ENCODE measurements at places on chromosomes 11 and 22.

DNA sequence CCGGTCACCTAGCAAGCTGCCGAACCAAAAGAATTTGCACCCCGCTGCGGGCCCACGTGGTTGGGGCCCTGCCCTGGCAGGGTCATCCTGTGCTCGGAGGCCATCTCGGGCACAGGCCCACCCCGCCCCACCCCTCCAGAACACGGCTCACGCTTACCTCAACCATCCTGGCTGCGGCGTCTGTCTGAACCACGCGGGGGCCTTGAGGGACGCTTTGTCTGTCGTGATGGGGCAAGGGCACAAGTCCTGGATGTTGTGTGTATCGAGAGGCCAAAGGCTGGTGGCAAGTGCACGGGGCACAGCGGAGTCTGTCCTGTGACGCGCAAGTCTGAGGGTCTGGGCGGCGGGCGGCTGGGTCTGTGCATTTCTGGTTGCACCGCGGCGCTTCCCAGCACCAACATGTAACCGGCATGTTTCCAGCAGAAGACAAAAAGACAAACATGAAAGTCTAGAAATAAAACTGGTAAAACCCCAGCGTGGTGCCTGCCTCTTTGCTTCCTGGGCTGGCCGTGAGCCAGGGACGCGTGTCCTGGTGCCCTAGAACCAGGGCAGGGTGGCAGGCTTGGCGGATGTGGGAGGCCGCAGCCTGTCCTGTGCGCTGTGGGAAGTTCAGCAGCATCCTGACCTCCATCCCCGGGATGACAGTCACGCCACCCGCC, 13.2 kb downstream of the CCND1 start:
- no peak for DNase-seq

GRCh38 chr22:36619797-36620399, 83.7 kb downstream of the CACNG2 start:
- DNase-seq, result no peak

DNA sequence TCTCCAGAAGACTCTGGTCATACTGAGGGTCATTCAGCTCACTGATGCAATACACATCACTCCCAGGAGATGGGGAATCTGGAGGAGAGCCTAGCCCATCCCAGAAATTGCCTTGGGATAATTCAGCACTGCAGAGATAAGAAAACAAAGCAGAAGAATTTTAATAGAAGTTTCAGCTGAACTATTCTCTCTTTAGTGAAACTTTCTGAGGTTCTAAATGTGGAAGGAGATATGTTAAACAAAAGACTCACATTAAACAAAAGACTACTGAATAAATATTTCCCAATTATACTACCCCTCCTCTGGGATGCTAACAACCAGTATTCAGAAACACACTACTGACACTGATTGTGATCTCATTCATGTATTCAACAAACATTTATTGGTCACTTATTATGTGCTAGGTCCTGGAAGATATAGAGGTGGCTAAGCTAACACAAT, 47.8 kb downstream of the C2CD3 start:
- DNase-seq, result no peak

DNA sequence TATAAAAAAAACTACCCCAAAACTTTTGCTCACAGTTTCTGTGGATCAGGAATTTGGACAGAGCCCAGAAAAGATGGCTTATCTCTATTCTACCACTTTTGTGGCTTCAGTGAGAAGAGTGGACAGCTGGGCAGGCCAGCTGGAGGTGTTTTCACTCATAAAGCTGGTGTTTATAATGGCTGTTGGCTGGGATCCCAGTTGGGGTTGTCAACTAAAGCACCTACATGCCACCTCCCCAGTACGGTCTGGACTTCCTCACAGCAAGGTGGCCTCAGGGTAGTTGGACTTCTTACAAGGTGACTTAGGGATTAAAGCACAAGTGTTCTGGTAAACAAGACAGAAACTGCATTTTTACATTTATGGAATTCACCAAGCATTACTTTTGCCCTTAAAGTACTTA, 171.0 kb downstream of the NELL1 start:
- DNase-seq, result no peak

GRCh38 chr11:46918083-46918787, at the start of gene LRP4:
TSS of gene LRP4 (minus strand) at chr11:46918550. CDS start at chr11:46918379, 171 bp downstream.
- no peak for DNase-seq

DNA sequence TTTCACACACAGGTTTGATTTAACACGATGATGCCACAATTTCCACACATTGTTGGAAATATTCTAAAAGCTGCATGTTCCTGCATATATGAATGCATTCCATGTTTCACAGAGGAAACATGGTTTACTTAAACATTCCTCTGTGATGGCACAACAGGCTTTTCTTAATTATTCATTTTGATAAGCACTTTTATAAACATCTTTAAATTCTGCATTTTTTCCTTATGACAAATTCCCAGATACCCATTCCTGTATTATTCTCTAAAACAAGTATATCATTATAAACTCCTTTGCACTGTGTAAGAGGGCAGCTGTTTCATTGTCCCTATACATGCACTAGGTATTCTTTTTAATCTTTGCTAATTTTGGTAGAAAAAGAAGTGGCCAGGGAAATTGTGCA, 532.3 kb downstream of the SOX6 start:
- DNase-seq, result no peak
